ENCODE measurements at places on chromosomes 11 and 22.

GRCh38 chr11:19666951-19667350, 45.7 kb upstream of the NAV2 start:
- DNase-seq = no peak

GRCh38 chr22:36293606-36294292, 40.8 kb downstream of the APOL1 start:
- DNase-seq = no peak

DNA sequence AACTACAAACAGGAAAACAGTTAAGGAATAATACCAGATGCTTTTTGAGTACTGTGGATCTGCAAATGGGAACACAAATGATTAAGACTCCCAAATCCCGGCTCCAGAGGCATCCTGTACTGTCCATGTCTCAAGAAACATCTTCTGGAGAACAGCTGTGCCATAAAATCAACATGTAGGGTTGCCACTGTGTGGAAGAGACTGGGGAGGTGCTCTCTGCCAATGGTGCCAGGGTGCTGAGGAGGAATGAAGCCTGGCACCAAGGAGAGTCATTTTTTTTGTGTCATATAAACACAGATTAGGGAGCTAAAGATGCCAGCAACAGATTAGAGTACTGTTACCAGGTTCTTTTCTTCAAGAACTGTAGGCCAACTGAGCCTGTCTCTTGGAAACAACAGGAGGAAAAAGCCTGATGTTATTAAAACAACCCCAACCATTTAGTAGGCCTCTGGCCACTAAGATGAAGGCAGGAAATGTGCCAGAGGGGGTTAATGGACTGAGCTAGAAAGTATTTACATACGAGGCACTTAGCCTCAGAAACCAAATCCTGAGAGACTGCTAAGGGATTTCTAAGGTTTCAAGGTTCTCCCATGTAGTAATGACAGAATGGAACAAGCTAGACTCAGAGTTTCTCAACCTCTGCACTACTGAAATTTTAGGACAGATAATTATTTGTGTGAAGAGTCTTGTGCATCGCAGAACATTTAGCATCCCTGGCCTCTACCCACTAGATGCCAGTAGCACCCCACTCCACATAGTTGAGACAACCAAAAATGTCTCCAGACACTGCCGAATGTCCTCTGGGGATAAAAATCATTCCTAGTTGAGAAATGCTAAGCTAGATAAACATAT, 54.6 kb upstream of the CHRM4 start:
- no peak for DNase-seq

- no peak for DNase-seq
Observed at GRCh38 chr22:30893434-30894370, 74.9 kb downstream of the MORC2 start.

- DNase-seq = peak; percentile 35
Observed at GRCh38 chr22:39318507-39319283, 728 bp downstream of the RPL3 start.

GRCh38 chr11:18608376-18608775, 8.8 kb downstream of the MISFA start:
- DNase-seq = no peak

DNA sequence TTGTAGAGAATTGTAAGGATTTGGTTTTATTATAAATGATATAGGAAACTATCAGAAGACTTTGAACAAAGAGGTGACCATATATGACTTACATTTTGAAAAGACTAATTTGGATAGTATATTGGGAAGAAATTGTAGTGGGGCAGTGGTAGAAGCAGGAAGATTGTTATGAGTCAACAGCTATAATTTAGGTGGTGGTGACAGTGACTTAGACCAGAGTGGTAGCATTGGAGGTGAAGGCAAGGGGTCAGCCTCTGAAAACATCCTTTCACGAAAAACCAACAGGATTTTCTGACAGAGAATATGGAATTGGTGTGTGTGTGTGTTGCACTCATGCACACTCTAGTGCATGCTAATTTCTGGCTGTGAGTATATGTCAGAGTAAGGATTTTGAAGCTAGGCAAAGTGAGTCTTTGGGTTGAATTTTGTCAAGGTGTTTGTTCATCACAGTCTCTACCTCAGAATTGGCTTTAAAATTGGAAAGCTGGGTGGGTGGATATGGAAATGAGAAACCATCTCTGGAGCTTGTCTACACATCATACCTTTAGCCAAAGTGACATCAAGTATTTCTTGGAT, 8.2 kb upstream of the HBE1 start:
- DNase-seq = no peak

All from activated CD4-positive, alpha-beta T cell treated with anti-CD3 and anti-CD28 coated beads, Interleukin-2, amount 50 U/mL, for 4 hours (primary cell).